ENCODE measurements at places on chromosomes 13 and 19. TPM values are rescaled to one million over a fixed set of nuclear protein-coding genes. Genes with fewer than 3 reads are reported as not detected.

The TICAM1 gene
- 3.6 TPM for total RNA-seq

The ZNF813 gene
- 5.1 TPM for total RNA-seq

The KIR2DL4 gene
- not detected for total RNA-seq

The PPP2R1A gene
- total RNA-seq, result 193 TPM

The OR7D2 gene
- total RNA-seq, result not detected

The SHC2 gene
- total RNA-seq, result 18.3 TPM

The ZNF675 gene
- total RNA-seq, result 12.9 TPM

The FAM216B gene
- total RNA-seq, result not detected

The ZNF30 gene
- total RNA-seq, result 5.3 TPM

The OR7G1 gene
- total RNA-seq, result not detected

The CBY2 gene
- total RNA-seq, result not detected

The SPRY2 gene
- 47.2 TPM for total RNA-seq

The RASAL3 gene
- 0.51 TPM for total RNA-seq

All from tongue (tissue), 3 donors.